CD4-positive, alpha-beta T cell treated with Interleukin-15 for 4 hours (primary cell): ENCODE measurements at places on chromosomes 3 and 15.
A peak's percentile ranks its signal among the peaks of the same experiment; 100 is the strongest.

GRCh38 chr15:61336026-61336638, 107.0 kb upstream of the RORA start:
- no peak for DNase-seq

DNA sequence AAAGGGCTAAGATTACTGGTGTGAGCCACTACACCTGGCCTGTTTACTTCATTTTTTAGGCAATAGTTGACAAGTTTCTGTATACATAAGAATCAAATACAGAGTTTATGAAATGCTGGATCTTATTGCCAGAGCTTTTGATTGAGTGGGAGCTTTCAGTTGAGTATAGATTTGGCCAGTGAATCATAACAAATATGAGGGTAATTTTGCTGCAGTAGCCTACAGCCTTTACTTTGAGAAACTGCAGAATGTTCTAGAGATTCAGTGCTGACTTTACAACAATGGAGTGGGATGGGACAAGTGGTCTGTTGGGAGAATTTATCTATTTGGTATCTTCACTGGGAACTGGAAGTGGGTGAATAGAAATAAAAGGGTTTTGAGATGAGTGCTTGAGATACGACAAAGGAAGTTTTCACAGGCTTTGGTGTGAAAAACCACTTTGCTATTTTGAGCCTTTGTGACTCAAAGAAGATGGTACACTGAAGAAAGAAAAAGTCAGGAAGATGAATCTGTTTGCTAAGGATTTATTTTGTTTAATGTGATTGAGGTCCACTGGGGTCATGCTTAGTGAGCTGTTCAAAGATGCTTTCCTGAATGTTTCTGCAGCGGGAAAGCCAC, 227.8 kb downstream of the UBE2E2 start:
- DNase-seq, result no peak

- no peak for DNase-seq
These were observed 467.8 kb upstream of the UBE2E2 start for GRCh38 chr3:22735373-22735772.

DNA sequence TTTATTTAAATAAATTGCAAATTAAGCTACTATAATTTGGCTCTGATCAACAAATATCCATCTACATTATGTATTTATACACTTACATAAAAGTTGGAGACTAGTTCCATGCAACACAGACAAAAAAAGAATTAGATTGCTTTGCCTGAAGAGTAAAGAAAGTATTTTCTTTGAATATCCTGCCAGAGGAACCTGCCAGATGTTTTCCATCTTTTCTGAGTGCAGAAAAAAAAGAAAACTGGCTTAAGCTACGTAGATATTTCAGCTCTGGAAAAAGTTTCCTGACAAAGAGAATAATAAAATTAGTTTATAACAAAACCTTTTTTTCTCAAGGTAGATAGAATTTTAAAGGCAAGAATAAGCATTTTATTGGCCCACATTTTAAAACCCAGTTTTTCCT, 607.5 kb upstream of the NAALADL2 start:
- no peak for DNase-seq

GRCh38 chr3:50314342-50314741, 8.2 kb downstream of the HYAL2 start:
- no peak for DNase-seq

DNA sequence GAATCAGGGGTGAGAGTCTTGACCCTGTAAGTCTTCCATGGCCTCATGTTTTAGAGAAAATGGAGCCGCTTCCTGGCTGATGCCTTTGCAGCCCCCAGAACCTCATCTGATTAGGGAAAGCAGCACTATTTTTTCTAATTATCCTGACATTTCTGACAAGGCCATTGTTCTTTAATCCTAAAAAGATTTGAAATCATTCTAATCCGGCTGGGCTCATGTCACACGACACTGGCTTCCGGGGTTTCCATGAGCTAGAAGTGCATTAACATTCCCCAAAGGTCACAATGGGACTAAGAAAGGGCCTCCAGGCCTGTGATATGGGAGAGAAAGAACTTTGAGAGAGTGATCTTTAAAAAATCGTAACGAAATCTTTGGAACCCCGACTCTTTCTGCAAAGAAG, 33.1 kb downstream of the RBP2 start:
- no peak for DNase-seq

- DNase-seq, result no peak
These were observed 165.4 kb downstream of the SSR3 start for GRCh38 chr3:156389449-156389950.

DNA sequence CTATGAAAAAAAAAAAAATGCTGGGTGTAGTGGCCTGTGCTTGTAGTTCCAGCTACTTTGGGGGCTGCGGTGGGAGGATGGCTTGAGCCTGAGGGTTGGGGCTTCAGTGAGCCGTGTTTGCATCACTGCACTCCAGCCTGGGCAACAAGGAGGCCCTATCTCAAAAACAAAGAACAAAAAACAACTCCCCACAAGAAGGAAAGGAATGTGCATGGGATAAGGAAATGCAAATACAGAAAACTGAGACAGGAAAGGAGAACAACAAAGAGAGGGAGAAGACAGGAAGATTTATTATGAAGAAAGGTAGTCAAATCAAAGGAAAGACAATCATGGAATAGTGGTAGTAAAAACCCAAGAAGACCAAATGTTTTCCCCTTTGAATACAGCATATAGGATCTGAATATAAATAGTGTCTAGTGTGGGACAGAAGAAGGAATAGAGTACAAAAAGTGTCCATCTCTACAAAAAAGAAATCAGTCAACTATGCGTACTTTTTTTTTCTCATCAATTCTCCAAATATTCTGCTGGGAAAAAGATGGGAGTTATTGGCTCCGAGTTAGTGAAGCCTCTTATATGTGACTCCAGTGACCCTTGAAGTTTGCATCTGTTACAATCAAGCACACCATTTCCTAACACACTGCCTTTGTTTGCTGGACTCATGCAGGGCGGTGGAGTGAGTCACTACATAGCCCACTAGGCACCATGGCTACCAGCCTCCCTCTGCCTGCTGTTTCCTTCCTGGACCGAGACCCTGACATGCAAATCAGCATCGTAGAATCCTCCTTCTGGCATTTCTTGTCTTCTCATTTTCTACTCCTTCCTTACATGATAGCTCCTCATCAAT, 101.2 kb upstream of the PTX3 start:
- DNase-seq, result no peak

DNA sequence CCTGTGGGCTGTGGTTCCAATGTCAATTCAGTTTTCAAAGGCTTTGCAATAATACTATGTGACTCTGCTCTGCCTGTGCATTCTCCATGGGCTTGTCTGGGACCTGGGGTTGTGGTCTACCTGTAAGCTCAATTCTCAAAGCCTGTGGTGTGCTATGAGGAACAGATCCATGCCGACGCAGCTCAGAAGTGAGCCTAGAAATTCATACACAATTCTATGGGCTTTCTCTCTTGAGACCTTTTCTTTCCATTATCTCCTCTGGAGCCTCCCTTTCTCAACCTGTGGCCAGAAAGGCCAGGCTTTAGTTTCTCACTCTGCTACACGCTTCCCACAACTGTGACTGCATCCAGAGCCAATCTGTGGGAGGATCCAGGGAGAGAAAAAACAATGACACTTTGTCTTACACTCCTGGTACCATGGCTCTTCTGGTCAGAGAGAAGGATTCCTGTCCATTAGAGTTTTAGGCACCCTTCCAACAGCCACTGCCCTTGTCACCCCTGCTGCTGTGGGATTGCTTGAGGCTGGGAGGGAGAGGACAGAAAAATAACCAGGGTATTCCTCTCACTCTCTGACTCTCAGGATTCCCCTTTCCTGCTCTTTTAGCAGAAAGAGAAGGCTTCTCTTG, 34.1 kb upstream of the KLF13 start:
- no peak for DNase-seq

GRCh38 chr3:128385080-128385832, 81.4 kb downstream of the DNAJB8 start:
- no peak for DNase-seq

DNA sequence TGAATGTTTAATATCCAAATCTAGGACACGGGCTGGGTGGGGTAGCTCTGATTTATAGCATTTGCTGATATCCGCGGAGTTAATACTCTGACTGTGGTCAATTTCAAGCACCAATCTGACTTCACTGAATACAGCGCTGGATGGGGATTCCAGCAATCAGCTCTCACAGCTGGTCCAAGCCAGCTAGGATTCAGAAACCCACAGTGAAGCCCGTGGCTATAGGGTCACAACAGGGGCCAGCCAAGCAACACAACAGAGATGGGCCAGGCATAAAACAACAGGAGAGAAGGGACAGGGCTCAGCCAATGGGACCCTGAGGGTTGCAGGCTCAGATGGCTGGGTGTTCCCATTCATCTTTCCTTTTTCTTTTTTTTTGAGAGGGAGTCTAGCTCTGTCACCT, 5.4 kb upstream of the LMAN1L start:
- DNase-seq, result no peak

DNA sequence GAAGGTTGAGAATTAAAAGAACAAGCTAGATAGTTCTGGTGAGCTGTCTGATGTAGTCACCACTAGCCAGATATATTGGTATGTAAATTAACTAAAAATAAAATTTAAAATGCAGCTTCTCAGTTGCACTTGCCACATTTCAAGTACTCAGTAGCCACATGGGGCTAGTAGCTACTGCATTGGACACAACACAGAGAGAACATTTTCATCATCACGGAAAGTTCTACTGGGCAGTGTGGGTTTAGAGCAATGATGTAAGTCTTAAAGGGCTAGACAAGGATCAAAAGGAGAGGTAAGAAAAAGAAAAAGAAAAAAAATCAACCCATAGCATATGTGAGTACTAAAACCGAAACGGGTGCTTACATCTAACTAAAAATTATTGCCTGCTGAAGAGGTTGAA, 282.4 kb upstream of the LRRFIP2 start:
- no peak for DNase-seq

DNA sequence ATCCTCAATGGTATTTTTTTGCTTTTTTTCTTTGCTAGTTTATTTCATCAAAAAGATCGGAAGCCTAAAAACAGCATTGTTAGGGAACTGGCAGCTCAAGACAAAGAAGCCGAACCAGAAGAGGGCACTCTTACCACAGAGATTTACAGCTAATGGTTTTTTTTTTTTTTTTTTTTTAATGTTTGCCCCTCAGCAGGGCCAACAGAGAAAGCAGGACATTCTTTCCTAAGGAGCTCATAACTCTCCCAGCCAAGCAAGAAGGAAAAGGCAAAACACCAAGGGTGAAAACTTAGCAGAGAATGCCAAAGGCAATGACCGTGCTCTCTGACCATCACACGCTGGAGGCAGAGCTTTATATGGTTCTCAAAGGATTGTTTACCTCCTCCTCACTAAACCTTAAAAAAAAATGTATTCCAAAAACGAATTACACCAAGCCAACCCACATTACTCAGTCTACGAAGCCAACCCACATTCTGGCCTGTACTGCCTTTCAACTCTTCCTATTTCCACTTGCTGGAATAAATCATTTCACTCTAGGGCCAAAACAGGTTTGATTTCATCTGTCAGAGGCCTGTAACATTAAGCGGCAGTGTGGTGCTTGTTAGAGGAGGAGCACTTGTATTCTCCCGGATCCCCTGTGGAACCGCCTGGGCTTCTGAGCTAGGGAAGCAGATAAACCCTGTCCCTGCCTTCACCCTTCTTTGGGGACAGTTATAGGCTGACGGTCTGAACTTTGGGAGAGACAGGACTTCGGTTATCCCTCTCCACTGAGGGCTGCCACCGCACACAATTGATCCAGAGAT, 35.6 kb upstream of the GYG1 start:
- DNase-seq, result peak; percentile 41

- peak; percentile 7 for DNase-seq
These were observed 171.1 kb upstream of the CCDC54 start for GRCh38 chr3:107206141-107206540.

DNA sequence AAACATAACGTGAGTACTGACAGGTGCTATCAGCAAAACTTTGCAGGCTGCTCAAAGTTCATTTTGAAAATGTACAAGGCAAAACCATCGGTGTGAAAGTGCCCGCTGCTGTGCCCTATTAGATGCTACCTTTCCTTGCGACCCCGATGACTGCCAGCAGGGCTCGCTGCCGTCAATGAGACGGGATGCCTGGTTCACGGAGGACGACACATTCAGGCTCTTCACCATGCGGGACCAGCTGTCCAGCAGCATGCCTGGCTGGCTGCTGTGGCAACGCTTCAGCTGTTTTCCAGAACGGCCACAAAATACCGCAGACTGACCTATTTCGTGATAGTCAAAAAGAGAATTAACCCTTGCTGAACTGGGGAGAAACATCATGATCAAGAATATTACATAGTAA, 92.7 kb upstream of the OCA2 start:
- no peak for DNase-seq

GRCh38 chr3:53554559-53555067, 60.2 kb downstream of the CACNA1D start:
- DNase-seq, result no peak

GRCh38 chr3:186540835-186541226, 3.3 kb downstream of the CRYGS start:
- DNase-seq, result no peak

DNA sequence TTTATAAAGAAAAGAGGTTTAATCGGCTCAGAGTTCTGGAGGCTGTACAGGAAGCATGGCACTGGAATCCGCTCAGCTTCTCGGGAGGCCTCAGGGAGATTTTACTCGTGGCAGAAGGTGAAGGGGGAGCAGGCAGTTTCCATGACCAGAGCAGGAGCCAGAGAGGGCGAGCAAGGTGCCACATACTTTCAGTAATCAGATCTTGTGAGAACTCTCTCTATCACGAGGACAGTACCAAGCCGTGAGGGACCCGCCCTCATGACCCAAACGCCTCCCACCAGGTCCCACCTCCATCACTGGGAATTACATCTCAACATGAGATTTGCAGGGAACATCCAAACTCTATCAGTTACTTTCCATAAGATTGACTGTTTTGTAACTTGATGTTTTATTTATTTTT, 70.7 kb upstream of the SYN2 start:
- no peak for DNase-seq

- DNase-seq, result no peak
These were observed 191.0 kb upstream of the LINGO1 start for GRCh38 chr15:77823736-77824135.
